ENCODE measurements at places on chromosomes 13 and 19. TPM values are rescaled to one million over a fixed set of nuclear protein-coding genes. Genes with fewer than 3 reads are reported as not detected.

Gene ZNF665
- total RNA-seq, result 5.4 TPM

Gene ATP8A2
- total RNA-seq, result 0.09 TPM

Gene ZGLP1
- total RNA-seq, result 0.16 TPM

Gene CPAMD8
- total RNA-seq, result 0.69 TPM

Gene SPRED3
- 2.0 TPM for total RNA-seq

Gene GNG7
- 0.17 TPM for total RNA-seq

Gene POLD1
- 16.9 TPM for total RNA-seq
